ENCODE measurements at places on chromosomes 7 and 10.

- no peak for DNase-seq
Observed at GRCh38 chr10:91415816-91416215, 5.7 kb downstream of the HECTD2 start.

DNA sequence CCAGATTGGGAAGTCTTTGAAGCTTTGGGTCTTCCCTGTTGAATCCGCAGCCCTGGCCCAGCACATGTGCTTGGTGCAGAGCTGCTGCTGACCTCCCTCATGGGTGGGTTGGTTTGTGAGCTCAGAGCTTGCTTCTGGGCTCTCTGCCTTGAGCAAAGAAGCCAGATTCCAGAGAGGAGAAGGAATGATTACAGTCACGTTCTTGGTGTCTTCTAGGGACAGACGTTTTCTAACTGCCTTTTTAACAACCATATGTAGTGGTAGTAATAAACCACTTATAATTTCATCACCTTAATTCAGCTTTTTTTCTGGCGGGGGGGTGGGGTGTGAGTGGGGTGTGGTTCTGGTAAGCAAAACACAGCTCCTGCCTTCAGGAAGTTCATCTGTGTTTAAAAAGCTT is 39.5 kb downstream of the LRMDA start:
- no peak for DNase-seq

DNA sequence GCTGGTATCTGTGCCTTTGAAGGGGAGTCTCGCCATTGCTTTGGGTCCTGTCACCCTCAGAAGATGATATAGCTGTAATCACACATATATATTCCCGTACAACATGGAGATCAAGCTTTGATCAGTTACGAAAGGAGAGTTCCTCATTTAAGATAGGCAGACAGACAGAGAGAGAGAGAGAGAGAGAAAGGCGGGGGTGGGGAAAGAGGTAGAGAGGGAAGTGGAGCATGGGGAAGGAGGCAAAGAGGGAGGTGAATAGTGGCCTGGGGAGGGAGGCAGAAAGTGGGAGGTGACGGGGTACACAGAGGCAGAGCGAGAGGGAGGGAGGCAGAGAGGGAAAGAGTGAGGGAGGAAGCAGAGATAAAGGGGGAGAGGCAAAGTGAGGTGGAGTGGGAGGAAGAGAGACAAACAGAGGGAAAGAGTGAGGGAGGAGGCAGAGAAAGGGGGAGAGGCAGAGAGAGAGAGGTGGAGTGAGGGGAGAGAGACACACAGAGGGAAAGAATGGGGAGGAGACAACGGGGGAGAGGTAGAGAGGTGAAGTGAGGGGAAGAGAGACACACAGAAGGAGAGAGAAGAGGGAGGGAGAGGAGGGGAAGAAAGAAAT is 44.6 kb upstream of the C1QL3 start:
- no peak for DNase-seq

GRCh38 chr10:108275895-108276685 is 1111.6 kb upstream of the SORCS1 start:
- no peak for DNase-seq

DNA sequence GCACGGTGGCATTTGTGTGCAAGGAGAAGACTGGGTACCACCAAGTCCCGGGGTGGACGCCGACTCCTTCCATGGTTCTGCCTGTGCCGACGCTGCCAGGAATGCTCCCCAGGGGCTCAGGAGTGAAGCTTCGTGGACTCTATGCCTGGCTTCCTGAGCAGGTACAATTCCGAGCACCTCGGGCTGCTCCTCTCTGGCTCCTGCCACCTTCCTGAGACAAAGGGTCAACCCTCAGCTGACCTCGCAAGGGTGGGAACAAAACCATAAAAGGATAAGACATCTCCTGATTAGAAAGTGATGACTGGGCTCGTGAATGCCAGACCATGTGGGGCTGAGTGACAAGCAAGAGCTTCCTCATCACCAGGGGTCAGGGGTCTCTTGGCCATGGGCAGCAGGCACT is 31.8 kb downstream of the CALML3 start:
- DNase-seq: no peak

- no peak for DNase-seq
Observed at GRCh38 chr10:20128811-20129210, 312.6 kb downstream of the PLXDC2 start.

DNA sequence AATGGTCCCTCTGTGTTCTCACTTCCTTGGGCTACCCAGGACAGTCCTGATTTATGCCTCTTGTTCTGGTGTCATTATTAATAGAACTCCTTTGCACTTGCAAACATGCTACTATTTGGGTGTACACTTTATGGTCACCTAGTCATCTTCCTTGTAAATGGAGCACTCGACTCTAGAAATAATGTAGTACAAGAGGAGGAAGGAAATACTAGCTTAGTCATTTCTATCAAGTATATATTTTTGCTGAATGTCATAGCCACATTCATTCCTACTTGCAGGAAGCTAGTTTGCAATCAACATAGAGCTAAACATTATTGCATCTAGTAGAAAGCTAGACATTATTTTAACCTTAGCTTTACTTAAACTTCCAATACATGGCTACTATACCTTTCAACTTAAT is 335.3 kb downstream of the MAGI2 start:
- no peak for DNase-seq

DNA sequence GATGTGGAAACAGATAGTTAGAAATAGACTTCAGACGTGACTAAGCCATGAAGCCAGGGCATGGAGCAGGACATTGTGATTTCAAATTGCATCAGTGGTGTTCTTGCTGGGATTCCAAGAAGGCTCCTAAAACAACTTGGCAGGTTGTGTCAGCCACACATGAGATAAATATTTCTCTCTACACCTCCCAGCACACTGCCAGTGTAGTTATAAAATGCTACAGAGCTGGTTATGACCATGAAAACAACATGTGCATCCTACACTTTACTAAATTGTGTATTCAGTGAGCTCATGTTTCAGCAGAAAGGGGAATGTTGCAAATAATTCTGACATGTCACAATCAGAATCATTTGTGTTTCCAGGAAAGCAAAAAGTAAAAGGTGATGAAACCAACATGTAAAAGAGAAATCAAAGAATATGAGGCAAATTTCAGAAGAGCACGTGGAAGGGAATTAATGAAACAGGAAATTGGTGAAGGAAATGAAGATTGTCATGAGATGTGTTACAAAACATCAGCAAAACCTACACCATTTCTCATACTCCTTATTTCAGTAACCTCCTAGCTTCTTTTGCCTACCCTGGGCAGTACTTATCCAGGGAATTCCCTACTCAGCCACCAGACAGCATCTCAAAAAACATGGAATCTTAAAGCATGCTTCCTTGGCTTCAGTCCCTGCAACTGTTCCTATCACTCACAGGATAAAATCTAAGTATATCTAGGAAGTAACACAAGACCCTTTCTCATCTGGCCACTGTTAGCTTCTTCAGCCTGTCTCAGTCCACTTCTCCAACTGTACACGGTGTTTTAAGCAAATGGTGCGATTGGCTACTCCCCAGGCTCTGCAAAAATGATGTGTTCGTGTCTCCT is 5.8 kb upstream of the CYP3A7 start:
- peak; percentile 8 for DNase-seq

GRCh38 chr10:96833220-96834001 is 1.3 kb downstream of the LCOR start:
- peak; percentile 59 for DNase-seq

Data from HepG2 (cell line).